ENCODE measurements at places on chromosomes 4 and X.

- DNase-seq: no peak
Measured at GRCh38 chr4:139823345-139823744, 157.7 kb downstream of the MGST2 start.

DNA sequence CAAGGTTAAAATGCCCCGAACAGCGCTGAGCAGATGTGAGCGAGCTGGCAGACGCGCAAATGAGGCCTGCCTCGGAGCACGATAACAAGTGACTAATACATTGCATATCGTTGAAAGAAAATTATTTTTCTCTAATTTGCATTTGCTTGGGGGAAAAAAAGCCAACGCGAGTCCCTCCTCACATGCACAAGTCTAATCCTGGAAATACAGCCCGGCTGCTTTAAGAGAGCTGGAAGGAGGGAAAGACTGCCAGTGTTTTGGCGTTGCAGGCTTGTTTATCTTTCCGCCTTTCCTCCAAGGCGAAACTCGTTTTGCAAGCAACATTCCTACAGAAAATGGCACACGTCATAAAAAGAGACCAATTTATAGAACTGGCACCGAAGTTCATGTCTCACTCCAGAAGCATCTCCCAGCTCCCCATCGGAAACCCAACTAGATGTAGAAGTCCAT is 12.6 kb downstream of the BCOR start:
- DNase-seq: no peak

DNA sequence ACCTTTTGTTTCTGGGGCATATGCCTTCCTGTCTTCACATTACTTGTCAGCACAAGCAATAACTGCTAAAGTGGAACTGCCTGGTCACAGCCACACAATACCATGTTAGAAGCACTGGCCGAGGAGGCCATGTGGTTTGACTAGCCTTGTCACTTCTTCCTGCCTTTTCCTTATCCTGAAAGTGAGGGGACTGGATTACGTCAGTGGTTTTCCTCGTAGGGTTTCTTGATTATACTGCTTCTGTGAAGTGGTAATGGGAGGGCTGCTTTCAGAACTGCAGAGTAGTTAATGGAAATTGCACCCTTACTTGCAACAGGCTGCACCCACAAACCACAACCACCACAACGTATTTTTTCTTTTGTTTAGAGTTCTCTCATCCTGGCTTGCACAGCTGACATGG is 26.6 kb downstream of the ZRSR2 start:
- peak; percentile 22 for DNase-seq

- DNase-seq: no peak
Measured at GRCh38 chr4:13821522-13821921, 194.0 kb upstream of the BOD1L1 start.

DNA sequence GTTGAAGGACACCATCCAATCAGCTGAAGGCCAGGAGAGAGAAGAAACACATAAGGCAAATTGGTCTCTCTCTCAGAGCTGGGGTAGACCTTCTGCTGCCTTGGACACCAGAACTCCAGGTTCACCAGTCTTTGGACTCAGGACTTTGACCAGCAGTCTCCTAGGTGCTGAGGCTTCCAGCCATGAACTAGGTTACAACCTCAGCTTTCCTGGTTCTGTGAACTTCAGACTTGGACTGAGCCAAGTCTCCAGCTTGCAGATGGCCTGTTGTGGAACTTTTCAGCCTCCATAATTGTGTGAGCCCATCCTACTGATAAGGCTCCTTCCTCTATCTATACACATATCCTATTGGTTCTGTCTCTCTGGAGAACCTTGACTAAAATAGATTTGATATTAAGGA is 20.6 kb upstream of the BBS12 start:
- no peak for DNase-seq

- DNase-seq: no peak
Measured at GRCh38 chr4:40563401-40563800, 66.3 kb downstream of the RBM47 start.

DNA sequence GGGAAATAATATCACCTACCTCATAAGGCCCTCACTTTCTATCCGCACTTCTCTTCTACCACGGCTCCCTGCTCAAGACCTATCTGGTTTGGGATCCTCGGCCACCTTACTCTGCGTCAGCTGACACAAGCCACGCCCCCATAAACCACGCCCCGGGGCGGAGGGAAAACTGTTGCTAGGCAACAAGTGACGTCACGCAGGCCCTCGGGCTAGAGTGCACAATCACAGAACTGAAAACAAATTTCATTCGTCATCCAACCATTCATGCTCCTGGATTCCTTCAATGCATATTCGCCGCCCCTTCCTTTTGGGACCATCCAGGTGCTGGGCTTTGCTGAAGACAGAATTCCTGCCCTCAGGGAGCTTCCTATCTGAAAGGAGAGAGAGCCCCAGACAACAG is 66.3 kb downstream of the SMC1A start:
- DNase-seq: no peak

DNA sequence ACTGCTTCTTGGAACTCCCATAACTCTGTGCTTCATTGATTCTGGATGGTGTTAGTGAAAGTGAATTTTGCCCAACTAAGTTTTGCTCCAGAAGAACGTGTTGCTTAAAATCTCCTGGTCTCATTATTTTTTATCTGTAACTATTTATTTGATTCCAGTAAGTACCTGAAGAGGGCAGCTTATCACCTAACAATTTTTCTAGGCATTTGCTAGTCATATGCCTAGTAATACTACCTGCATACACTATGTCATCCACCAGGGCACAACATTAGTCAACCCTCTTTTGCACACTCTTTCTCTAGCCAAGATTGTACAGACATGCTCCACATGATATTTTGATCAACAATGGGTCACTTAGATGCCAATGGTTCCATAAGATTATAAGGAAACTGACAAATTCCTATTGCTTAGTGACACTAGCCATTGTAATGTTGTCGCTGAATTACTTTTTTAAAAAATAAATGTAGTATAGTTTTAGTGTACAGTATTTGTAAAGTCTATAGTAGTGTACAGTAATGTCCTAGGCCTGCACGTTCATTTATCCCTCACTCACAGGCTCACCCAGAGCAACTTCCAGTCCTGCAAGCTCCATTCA is 499.9 kb upstream of the AADAT start:
- no peak for DNase-seq

GRCh38 chr4:83062739-83063138 is 27.8 kb downstream of the COPS4 start:
- DNase-seq: no peak

- DNase-seq: no peak
Measured at GRCh38 chrX:11768039-11768438, 10.0 kb downstream of the MSL3 start.

DNA sequence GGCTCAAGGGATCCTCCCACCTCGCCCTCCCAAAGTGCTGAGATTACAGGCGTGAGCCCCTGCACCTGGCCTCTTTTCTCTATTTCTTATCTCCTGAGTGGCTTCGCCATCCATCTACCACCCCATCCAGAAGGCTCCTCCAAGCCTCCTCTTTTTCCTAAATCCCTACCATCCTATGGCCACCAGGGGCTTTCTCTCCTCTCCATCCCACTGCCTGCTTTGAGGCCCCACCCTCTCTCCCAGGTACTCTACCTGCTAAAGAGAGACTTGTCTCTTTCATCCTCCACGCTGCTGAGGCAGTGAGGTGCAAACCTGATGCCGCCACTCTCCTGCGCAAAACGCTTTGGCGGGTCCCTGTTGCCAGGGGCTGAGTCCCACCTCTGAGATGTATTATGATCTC is 7.0 kb downstream of the RS1 start:
- DNase-seq: no peak

DNA sequence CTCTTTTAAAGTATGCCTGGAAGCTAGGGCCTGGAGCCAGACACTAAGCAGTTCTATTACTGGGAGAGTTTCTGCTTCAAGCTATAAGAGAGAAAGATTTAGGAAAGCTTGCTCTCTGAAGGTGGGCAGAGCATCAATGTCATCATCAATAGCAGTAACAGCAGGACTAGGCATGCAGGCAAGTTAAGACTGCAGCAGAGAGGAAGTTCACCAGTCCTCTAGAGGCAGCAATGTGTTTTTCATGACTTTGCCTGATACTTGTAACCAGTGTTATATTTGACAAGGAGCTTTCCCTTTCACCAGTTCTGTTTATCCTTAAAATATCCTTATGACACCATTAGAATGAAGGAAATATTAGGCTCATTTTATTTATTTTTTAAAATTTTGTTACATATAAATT is 237.9 kb downstream of the KCTD8 start:
- no peak for DNase-seq

DNA sequence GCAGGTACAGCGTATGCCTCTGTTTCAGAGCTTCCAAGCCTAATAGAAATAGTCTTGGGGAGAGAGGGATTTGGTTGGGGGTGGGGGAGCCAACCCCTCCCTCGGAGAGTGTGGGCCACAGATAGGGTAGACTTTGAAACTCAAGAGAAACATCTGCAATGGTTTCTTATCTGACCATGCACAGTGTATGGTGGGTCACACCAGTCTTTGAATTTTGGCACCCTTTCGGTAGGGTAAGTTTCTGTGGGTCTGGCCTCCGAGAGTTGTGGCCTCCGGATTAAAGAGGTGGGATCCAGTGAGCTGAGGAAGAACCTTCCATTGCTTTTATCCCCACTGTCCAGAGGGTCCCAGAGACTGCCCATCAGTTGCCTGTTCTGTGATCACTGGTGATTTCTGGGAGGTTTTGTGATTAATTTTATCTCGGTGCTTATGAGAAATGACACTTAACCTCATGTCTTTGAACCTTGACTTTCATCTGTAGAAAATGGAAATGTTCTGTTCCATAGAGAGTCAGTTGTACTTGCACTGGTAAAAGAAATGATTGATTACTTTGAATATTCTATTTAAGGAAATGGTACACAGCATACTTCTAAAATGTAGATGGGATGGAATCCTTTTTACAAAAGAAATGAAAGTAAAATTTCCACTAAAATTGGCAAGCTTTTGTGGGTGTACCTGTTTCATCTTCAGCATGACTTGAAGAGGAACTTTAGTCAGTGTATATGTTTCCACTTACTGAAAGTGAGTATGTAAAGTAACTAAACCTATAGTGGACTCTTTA is 62.7 kb downstream of the TMEM131L start:
- no peak for DNase-seq

DNA sequence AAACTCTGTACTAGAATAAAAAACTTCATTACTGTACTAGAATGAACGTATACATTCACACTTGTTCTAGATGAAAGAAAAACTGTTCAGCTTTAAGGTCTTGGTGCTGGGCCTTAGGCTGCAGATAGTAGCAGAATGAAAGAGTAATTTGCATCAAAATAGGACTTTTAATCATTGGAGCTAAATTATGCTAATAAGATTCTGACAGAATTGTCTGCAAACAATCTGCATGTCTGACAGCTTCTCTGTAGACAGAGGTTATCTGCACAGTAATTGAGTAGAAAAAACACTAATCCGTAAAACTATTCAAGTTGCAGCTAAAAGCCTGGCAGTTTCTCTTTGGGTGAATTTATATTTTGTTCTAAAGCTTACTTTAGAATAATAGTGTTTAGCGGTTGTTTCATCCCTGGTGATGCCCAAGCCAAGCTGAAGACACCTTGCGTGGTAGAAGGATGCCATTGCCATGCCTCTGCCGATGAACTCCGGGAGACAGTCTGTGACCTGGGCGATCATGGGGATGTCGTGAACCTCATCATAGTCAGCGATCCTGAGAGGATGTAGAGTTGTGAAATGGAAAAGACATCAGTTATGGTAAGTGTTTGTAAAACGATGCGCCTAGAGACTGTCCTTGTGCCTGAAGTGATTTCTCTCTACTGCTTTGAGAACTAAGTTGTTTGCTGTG is 25.3 kb downstream of the LRP2BP start:
- DNase-seq: no peak

DNA sequence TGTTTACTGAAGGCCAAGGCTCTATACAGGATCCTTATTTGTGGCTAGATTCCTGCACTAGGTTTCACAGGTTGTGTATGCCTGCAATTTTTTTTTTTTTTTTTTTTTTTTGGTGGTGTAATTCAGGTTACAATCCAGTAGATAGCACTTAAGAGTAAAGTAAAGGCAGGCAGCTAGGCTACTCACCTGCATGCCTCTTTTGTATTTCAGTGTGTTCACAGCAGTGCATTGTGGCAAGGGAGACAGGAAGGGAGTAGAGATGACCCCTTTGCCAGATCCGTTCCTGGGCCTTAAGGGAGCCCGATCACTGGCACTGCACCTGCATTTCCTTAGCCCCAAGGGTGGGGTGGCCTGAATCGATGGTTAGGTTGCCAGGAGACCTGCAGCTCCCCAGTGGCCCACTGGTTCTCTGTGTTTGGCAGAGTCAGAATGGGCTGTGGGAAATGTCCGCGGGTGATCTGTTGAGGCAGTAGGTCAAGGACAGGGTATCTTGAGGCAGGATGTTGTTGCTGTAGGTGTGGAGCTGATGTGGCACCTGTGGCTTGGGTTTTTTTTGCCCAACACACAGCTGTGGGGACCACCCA is 374.9 kb upstream of the AADAT start:
- DNase-seq: no peak

DNA sequence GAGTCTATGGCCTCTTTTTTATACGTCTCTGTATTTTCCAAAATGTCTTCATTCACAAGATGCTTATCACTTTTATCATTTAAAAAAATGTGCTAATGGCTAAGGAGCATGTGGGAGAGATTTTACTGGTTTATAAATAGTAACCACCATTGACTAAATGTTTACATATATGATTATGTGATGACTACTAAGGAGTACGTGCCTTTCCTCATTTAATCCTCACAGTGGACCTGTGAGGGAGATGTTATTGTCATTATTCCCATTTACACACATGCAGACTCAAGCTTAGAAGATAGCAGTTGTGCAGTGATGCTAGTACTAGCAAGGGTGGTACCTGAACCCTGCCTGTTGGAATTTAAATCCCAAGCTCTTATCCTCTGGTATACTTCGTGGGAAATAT is 2.4 kb downstream of the SRD5A3 start:
- no peak for DNase-seq
